ENCODE measurements at places on chromosomes 11 and 22. TPM values are rescaled to one million over a fixed set of nuclear protein-coding genes. Genes with fewer than 3 reads are reported as not detected.

Gene FXYD2
- 0.26 TPM for total RNA-seq

Gene MIOX
- total RNA-seq, result 0.35 TPM

Gene ANKK1
- 0.09 TPM for total RNA-seq

Gene CEP164
- total RNA-seq, result 42.8 TPM

Gene TENM4
- total RNA-seq, result 38.1 TPM

Gene ART5
- 1.4 TPM for total RNA-seq

Gene NPTXR
- 9.3 TPM for total RNA-seq

Gene CDON
- total RNA-seq, result 21.3 TPM

Gene CCDC89
- not detected for total RNA-seq

Gene CDC42BPG
- 3.0 TPM for total RNA-seq

DNA sequence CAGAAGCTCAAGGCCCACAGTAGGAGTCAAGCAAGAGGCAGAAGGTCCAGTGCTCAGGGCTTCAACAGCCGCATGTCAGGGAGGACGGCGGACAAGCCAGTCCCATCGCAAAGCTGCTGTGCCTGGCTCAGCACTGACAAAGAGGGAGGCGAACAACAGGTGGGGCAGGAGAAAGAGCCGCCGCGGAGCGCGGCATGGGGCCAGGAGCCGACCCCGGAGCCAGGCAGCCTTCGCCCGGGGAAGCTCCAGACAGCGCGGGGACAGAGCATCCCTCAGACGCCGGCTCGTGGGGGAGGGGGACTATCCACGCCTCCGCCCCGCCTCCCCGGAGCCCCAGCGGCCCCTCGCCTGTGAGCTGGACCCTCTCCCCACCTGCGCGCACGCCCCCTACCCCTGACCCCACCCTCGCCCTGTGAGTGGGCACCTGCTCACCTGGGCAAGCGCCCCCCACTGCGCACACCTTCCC lies 369 bp downstream of the DHCR7 start:
- peak overlapping the region; percentile 94 for H3K27ac ChIP-seq
- peak; percentile 49 for DNase-seq
- no peaks in the 10 kb centered on the region for H3K27me3 ChIP-seq
- peaks cover 70% of the 10 kb centered on the region for H3K4me1 ChIP-seq
- H3K36me3 ChIP-seq, result peaks cover 27% of the 10 kb centered on the region

DNA sequence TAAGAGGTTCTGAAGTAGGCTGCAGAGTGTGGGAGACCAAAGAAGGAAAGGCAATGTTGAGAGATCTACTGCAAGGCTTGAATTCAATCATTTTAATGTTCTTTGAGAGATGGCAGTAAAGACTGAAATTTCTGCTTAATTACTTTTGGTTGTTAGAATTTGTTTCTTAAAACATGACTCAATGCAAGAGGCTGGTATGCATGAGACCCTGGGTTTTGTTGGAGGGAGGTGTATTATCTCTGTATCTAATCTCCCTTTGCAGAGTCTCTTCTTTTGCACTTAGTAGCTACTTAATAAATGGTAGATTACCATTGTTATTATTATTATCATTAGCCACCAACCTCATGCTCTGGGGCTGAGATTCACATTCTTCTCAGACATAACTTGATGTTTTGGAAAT lies 87.4 kb upstream of the DRD2 start:
- no peak overlapping the region for H3K27ac ChIP-seq
- H3K4me1 ChIP-seq, result peaks cover 25% of the 10 kb centered on the region
- H3K4me3 ChIP-seq, result no peak overlapping the region
- H3K27me3 ChIP-seq, result no peaks in the 10 kb centered on the region

DNA sequence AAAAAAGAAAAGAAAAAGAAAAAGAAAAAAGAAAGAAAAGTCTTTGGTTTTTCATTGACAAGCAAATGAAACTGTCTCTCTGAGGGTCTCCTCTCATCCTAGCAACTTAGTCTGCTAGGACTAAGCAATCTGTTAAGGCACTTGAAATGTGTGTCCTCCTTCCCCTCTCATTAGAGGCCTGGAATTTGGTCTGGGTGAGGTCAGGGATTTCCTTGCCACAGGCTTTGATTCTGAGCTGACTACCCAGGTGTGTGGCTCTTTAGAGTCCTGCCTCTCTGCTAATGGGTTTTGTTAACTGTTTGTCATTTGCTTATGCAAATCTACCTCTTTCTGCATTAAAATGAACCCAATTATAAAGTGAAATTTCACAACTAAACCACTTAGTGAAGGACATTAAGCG lies 18.3 kb upstream of the PKNOX2 start:
- H3K27ac ChIP-seq, result no peak overlapping the region
- H3K4me1 ChIP-seq, result peaks cover 8% of the 10 kb centered on the region
- DNase-seq, result no peak
- H3K27me3 ChIP-seq, result no peaks in the 10 kb centered on the region
- no peak overlapping the region for H3K4me3 ChIP-seq

- H3K4me3 ChIP-seq, result no peak overlapping the region
- no peak overlapping the region for H3K27ac ChIP-seq
Measured at GRCh38 chr11:33721426-33721825, 14.8 kb downstream of the CD59 start.

GRCh38 chr22:49106096-49106841 lies 721.4 kb downstream of the BRD1 start:
- H3K4me1 ChIP-seq, result peaks cover 12% of the 10 kb centered on the region
- no peak for DNase-seq
- peaks cover 7% of the 10 kb centered on the region for H3K27me3 ChIP-seq
- H3K36me3 ChIP-seq, result no peaks in the 10 kb centered on the region
- H3K27ac ChIP-seq, result no peak overlapping the region

DNA sequence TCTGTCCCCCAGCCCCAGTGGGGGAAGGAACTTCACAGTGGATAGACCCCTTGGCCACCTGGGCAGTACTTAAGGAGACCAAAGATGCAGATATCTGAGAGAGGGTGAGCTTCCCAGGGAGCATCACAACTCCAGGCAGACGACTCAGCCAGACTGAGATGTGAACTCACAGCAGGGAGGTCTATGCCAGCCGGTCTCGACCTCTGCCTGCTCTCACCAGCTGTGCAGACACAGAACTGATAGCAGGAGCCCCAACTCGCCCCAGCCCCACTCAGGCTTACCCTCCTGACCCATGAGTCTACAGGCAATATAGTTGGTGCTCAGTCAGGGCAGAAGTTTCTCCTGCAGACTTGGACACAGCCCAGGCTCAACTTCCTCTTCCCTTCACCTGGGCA lies 29.7 kb upstream of the ACCSL start:
- no peaks in the 10 kb centered on the region for H3K4me1 ChIP-seq
- H3K36me3 ChIP-seq, result peaks cover 3% of the 10 kb centered on the region
- peaks cover 29% of the 10 kb centered on the region for H3K27me3 ChIP-seq

- no peak for DNase-seq
- no peak overlapping the region for H3K4me3 ChIP-seq
- H3K27me3 ChIP-seq, result no peaks in the 10 kb centered on the region
- no peak overlapping the region for H3K27ac ChIP-seq
- H3K36me3 ChIP-seq, result peaks cover under 1% of the 10 kb centered on the region
Measured at GRCh38 chr22:50694099-50694605, 21.5 kb downstream of the SHANK3 start.

- no peaks in the 10 kb centered on the region for H3K36me3 ChIP-seq
- DNase-seq, result no peak
- H3K27me3 ChIP-seq, result peaks cover 49% of the 10 kb centered on the region
- H3K4me3 ChIP-seq, result no peak overlapping the region
Measured at GRCh38 chr11:57387289-57388030, 3.0 kb downstream of the PRG2 start.

- H3K36me3 ChIP-seq, result peaks cover 24% of the 10 kb centered on the region
- H3K4me1 ChIP-seq, result peaks cover 18% of the 10 kb centered on the region
- no peak for DNase-seq
- H3K27ac ChIP-seq, result no peak overlapping the region
- H3K4me3 ChIP-seq, result no peak overlapping the region
Measured at GRCh38 chr11:57792870-57793269, 31.3 kb downstream of the CTNND1 start.

DNA sequence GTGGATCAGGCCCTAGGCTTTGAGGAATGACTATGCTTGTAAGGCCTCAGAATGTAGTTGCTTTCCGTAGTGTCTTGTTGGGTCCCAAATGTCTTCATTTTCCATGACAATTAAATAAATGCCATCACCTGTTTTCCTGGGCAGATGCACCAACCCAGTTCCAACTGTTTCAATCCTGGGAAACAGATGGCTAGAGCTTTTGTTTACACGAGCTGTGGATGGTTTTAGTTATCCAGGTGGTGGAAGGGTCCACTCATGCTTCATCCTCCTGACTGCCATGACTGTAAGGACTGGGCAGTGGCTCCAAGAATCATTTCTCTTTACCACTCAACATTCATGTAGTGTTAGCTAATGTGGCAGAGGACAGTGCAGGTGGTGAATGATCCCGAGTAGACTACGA lies 8.6 kb downstream of the RCN1 start:
- DNase-seq, result no peak
- peaks cover 53% of the 10 kb centered on the region for H3K36me3 ChIP-seq
- H3K4me1 ChIP-seq, result peaks cover 22% of the 10 kb centered on the region
- no peaks in the 10 kb centered on the region for H3K27me3 ChIP-seq
- peak overlapping the region; percentile 50 for H3K27ac ChIP-seq

DNA sequence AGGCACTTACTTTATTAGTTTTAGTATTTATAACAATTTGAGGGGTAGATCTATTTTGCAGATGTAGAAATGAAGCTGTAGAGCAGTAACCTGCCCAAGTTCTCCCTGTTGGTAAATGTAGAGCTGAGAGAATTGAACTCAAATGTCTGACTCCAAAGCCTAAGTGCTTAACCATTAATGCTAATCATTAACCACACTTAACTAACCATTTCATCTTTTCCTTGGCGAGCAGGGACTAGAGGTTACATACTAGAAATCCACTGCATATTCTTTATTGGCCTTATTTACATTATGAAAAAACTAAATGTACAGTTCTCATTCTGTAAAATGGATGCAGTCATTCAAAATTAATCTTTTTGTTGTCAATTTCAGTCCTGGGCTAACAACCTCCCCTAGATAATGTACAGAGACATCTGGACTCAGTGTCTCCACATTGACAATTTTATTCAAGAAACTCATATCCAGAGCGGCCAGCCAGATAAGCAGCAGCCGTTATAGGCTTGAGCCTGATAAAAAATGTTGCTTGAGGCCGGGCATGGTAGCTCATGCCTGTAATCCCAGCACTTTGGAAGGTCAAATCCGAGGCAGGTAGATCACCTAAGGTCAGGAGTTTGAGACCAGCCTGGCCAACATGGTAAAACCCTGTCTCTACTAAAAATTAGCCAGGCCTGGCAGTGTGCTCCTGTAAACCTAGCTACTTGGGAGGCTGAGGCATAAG lies 76.7 kb upstream of the PICALM start:
- H3K4me1 ChIP-seq, result peaks cover 8% of the 10 kb centered on the region
- no peak overlapping the region for H3K4me3 ChIP-seq
- no peaks in the 10 kb centered on the region for H3K27me3 ChIP-seq
- H3K27ac ChIP-seq, result no peak overlapping the region

- H3K4me1 ChIP-seq, result peaks cover 8% of the 10 kb centered on the region
- no peak overlapping the region for H3K27ac ChIP-seq
- peaks cover 19% of the 10 kb centered on the region for H3K36me3 ChIP-seq
- no peaks in the 10 kb centered on the region for H3K27me3 ChIP-seq
Measured at GRCh38 chr22:44491269-44492035, 6.6 kb downstream of the RTL6 start.

- DNase-seq, result no peak
- no peaks in the 10 kb centered on the region for H3K27me3 ChIP-seq
- H3K36me3 ChIP-seq, result peaks cover 23% of the 10 kb centered on the region
- peak overlapping the region; percentile 9 for H3K27ac ChIP-seq
- H3K4me3 ChIP-seq, result no peak overlapping the region
Measured at GRCh38 chr11:57815877-57816276, 54.3 kb downstream of the CTNND1 start.

GRCh38 chr11:8100158-8100557 lies 19.1 kb downstream of the TUB start:
- peak overlapping the region; percentile 10 for H3K27ac ChIP-seq
- no peaks in the 10 kb centered on the region for H3K4me1 ChIP-seq
- H3K27me3 ChIP-seq, result no peaks in the 10 kb centered on the region
- H3K36me3 ChIP-seq, result no peaks in the 10 kb centered on the region
- no peak overlapping the region for H3K4me3 ChIP-seq

DNA sequence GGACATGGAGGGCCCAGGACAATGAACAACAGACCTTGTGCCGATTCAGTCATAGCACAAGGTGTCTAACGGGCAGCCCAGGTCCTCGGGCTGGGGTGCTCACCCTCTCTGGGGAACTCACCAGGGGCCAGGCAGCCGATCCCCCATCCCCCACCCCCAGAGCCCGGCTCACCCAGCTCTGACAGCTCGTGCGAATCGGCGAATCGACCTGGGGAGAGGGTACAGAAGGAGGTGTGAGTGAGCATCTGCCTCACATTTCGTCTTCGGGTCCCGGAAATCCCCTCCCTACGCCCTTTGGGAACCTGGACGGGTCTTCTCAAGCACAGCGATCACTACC lies 423 bp downstream of the PEX16 start:
- no peaks in the 10 kb centered on the region for H3K36me3 ChIP-seq
- H3K4me1 ChIP-seq, result peaks cover 24% of the 10 kb centered on the region
- no peak overlapping the region for H3K27ac ChIP-seq
- no peak for DNase-seq

DNA sequence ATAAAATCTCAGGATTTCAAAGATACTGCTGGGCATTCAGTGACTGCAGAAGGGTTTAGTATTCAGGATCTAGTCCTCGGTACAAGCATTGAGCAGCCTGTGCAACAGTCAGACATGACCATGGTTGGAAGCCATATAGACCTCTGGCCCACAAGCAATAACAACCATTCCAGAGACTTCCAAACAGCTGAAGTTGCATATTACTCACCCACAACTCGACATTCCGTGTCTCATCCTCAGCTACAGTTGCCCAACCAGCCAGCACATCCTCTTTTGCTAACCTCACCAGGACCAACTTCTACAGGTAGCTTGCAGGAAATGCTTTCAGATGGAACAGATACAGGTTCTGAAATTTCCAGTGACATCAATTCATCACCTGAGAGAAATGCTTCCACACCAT lies 156.8 kb downstream of the C11orf91 start:
- H3K36me3 ChIP-seq, result peaks cover 7% of the 10 kb centered on the region
- no peaks in the 10 kb centered on the region for H3K4me1 ChIP-seq
- no peak overlapping the region for H3K27ac ChIP-seq
- H3K4me3 ChIP-seq, result no peak overlapping the region
- no peaks in the 10 kb centered on the region for H3K27me3 ChIP-seq

- DNase-seq, result peak; percentile 64
- H3K27me3 ChIP-seq, result peaks cover 2% of the 10 kb centered on the region
- no peaks in the 10 kb centered on the region for H3K36me3 ChIP-seq
- H3K4me3 ChIP-seq, result peak within 1 kb of the TSS; percentile 91
- peaks cover 11% of the 10 kb centered on the region for H3K4me1 ChIP-seq
Measured at GRCh38 chr11:2376751-2377451, at the start of gene CD81. Gene CD81, plus strand, starts transcription at chr11:2377310. Its CDS starts 240 bp downstream, at chr11:2377550.

DNA sequence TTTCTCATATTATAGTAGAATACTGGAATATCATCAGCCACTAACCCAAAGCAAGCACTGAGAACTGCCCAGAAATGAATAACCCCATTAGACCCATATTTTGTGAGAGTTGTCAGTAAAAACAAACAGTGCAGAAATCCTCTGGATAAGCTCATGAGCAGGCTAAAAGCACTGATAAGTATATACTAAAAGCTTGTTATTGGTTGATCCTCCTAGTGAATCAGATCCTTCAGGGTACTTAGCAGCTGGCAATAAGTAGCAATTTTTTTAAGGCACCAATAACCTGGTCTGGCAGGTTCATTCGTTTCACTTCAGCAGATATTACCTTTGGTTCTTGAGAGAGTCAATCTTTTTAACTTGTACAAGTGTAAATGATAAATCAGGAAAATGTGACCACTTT lies 1.2 kb downstream of the NOX4 start:
- no peak overlapping the region for H3K27ac ChIP-seq
- H3K36me3 ChIP-seq, result no peaks in the 10 kb centered on the region
- H3K4me3 ChIP-seq, result peak overlapping the region; percentile 90
- no peak for DNase-seq
